ENCODE measurements at places on chromosomes 12 and 14. TPM values are rescaled to one million over a fixed set of nuclear protein-coding genes. Genes with fewer than 3 reads are reported as not detected.

The POTEG gene
- total RNA-seq: not detected

The EEF1AKMT3 gene
- 1.9 TPM for total RNA-seq

The GLI1 gene
- total RNA-seq: 1.2 TPM

The NEDD1 gene
- total RNA-seq: 8.8 TPM

The NKX2-1 gene
- total RNA-seq: not detected

DNA sequence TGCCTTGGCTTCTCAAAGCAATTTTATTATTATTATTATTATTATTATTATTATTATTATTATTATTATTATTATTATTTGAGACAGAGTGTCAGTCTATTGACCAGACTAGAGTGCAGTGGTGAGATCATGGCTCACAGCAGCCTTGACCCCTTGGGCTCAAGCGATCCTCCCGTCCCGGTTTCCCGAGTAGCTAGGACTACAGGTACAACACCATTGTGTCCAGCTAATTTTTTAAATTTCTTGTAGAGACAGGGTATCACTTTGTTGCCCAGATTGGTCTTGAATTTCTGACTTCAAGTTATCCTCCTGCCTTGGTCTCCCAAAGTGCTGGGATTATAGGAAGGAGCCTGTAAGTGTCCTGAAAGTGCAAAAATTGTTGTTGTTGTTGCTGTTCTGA is 11.6 kb upstream of the AP4S1 start:
- DNase-seq: no peak

The UNC119B gene
- total RNA-seq: 8.9 TPM

DNA sequence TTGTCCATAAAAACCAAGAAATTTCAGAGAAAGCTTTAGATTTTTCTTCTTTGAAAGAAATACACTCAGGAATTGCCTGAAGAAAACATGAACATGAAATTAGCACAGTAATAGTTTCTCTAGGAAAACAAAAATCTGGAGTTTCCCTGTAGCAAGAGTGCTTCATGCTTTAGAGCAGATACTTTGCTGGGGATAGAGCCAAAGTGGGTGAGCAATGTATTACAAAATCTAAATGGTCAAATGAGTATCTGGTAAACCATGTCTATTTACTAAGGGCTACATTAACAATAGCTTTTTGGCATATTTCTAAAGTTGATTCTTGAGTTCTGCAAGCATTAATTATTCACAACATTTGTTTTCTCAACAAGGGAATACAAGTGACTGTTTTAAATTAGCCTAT is 26.2 kb downstream of the AVPR1A start:
- DNase-seq: no peak

The CD69 gene
- 2.6 TPM for total RNA-seq

All from right atrium auricular region (tissue), 2 donors.